ENCODE measurements at places on chromosomes 4 and X. TPM values are rescaled to one million over a fixed set of nuclear protein-coding genes. Genes with fewer than 3 reads are reported as not detected.

DNA sequence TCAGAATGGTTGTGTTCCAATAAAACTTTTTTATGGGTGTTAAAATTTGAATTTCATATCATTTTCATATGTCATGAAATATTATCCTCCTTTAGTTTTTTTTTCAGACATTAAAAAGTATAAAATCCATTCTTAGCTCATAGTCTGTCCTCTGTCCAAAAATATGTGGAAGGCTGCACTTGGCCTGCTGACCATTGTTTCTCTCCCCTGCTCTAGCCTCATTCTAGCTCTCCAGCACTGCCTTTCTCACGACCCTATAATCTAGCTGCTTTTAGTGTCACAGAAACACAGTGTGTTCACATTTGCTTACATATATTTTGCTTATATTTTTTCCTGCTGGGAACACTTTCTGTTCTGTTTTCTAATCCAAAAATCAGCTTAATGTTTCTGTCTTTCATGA, 165.0 kb upstream of the ANK2 start:
- no peaks in the 10 kb centered on the region for H3K36me3 ChIP-seq
- no peak for DNase-seq
- H3K27me3 ChIP-seq, result no peaks in the 10 kb centered on the region
- H3K4me1 ChIP-seq, result no peaks in the 10 kb centered on the region
- H3K4me3 ChIP-seq, result no peak overlapping the region
- no peak overlapping the region for H3K27ac ChIP-seq

- H3K36me3 ChIP-seq, result no peaks in the 10 kb centered on the region
- H3K4me1 ChIP-seq, result no peaks in the 10 kb centered on the region
- H3K4me3 ChIP-seq, result no peak overlapping the region
- peaks cover 2% of the 10 kb centered on the region for H3K27me3 ChIP-seq
Measured at GRCh38 chr4:165369522-165369921, 9.3 kb upstream of the CPE start.

DNA sequence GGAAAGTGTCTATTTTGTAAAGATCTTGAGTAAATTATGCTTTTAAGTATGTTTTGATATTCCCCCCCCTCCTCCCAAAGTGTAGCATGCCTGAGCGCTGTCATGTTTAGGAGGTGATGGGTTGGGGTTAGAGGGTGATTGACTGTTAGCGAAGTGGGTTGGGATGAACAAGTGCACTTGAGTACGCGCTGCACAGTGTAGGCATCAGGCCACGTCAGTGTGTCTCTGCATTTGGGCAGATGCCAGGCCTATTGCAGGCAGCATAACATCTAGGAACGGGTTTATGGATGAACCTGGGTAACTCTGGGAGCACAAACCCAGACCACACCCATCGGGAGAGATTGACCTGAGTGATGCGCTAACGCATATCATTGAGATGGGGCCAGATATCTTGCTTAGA, 111.2 kb downstream of the TBL1X start:
- H3K27me3 ChIP-seq, result no peaks in the 10 kb centered on the region
- H3K4me1 ChIP-seq, result peaks cover 3% of the 10 kb centered on the region
- H3K36me3 ChIP-seq, result no peaks in the 10 kb centered on the region
- no peak overlapping the region for H3K27ac ChIP-seq
- no peak overlapping the region for H3K4me3 ChIP-seq

DNA sequence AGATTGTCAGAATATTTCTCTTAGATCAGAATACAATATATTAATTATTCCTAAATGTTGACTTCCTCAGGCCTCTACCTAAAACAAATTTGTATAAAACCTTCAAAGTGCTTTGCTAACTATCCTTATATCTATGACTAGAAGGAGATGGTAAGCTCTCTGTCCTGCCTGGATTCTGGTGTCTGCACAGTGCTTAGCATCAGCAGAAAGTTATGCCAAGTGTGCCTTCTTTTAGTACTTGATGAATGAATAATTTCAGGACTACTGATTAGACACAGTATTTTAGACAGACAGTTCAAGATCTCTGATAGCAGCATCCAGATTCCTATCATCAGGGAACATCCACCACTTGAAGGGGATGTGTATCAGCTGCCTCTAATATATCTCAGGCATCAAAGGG, 242.4 kb upstream of the TLL1 start:
- no peaks in the 10 kb centered on the region for H3K36me3 ChIP-seq
- no peak overlapping the region for H3K27ac ChIP-seq
- DNase-seq, result no peak
- H3K27me3 ChIP-seq, result no peaks in the 10 kb centered on the region
- H3K4me3 ChIP-seq, result no peak overlapping the region
- peaks cover 10% of the 10 kb centered on the region for H3K4me1 ChIP-seq

GRCh38 chr4:87881115-87881514, 48.3 kb downstream of the MEPE start:
- H3K27me3 ChIP-seq, result no peaks in the 10 kb centered on the region
- H3K36me3 ChIP-seq, result no peaks in the 10 kb centered on the region
- no peak for DNase-seq
- H3K4me1 ChIP-seq, result no peaks in the 10 kb centered on the region
- no peak overlapping the region for H3K4me3 ChIP-seq

DNA sequence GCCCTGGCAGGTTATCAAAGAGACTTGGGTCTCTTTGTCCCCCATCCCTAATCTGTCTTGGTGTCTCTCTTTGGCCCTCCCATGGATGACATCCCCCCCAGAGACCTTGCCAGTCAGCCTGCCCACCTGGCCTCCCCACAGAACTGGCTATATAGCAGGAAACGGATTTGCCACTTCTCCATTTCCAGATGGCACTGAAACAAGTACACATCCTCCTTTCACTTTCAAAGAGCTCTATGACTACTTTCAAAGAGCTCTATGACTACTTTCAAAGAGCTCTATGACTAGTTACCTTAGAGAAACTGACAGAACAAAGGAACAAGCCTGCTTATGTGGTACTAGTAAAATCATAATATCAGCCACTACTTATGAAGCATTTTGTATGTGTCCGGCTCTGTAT, 175.3 kb downstream of the MAML3 start:
- no peak overlapping the region for H3K4me3 ChIP-seq
- H3K27me3 ChIP-seq, result no peaks in the 10 kb centered on the region
- peaks cover 3% of the 10 kb centered on the region for H3K36me3 ChIP-seq
- H3K4me1 ChIP-seq, result peaks cover 20% of the 10 kb centered on the region

- H3K27ac ChIP-seq, result no peak overlapping the region
- DNase-seq, result no peak
- H3K4me1 ChIP-seq, result no peaks in the 10 kb centered on the region
- H3K4me3 ChIP-seq, result no peak overlapping the region
Measured at GRCh38 chr4:160523231-160523630, 1420.4 kb downstream of the RAPGEF2 start.

IL1RAPL1 gene
- polyA plus RNA-seq, result 0.79 TPM

HERC5 gene
- 0.19 TPM for polyA plus RNA-seq

Measured in endothelial cell of umbilical vein (primary cell).